ENCODE measurements at places on chromosomes 3 and 15.

- no peak for DNase-seq
These were observed 13.3 kb downstream of the NFKBIZ start for GRCh38 chr3:101862416-101863165.

DNA sequence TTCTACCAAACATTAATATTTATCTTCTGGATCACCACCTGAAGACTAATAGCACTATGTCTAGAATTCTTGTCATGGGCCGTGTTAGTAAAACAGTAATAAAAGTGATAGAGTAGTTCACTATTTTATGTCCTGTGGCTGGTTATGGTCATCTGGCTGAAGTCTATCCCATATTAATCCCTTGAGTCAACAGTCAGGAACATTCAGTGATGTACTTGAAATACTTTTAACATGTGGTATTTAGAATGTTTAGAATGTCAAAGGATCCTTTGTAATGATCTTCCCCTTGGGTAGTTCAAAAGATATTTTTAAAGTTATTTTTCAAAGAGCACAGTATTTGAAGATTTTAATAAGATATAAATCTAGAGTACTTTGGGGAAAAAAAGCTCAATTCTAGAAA lies 117.0 kb downstream of the MBNL1 start:
- DNase-seq = no peak

DNA sequence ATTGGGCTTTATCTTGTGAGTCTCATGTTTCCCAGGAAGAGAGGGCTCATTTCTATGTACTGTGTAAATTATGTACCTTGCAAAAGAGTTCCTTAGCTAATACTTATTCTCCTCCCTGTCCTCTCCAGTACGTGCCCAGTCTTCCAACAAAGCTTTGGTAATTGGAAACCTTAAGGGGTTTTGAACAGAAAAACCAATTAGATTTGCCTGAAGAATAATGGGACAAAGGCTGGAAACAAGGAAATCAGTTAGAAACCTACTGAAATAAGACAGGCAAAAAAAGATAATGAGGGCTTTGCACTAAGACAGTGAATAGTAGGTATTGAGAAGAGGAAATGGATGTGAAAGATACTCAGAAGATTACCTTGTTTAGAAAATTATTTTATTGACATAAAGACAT lies 82.5 kb downstream of the SPRED1 start:
- no peak for DNase-seq

DNA sequence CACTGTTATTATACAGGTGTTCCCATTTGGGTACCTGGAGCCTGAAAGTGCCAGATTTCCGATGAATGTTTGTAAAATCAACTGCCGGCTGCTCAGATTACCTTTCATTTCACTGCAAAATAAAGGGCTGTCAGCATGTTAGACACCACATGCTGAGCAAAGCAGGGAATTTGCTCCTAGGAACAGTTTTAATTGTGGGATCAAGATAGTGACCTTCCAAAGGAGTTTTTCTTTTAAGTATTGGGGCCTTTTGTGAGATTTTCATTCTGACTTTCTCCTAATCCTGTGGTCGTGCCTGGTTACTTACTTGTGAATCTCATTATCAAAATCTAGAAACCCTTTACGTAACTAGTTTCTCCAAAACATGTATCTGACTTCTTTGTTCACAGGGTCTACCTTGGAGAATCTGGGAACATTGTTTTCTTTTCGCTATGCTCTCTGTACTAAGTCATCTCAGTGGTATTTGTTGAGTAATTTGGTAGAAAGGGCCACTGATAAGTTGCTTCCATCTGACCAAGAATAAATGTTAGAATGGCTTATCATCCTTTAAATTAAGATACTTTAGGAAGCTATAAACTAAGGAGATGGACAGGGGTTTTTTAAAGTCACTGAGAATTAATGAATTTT lies 40.8 kb upstream of the LRTM1 start:
- no peak for DNase-seq

DNA sequence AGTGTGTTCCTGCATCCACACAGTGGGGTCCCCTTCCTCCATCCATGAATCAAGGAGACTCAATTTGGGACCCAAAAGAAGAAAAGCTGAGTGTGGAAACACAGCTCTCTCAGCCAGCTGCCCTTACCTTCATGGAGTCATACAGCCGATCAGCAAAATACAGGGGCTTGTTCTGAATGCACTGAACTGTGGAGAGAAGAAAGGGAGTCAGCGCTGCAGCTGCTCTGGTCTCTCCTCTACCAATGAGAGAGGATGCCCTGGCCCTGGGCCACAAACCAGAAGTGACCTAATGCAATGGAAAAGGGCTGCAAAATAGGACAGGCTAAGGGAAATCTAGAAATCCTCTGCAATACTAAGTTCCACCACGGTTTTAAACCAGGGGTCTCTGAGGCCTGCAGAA lies 46.7 kb downstream of the ANXA2 start:
- DNase-seq = no peak

DNA sequence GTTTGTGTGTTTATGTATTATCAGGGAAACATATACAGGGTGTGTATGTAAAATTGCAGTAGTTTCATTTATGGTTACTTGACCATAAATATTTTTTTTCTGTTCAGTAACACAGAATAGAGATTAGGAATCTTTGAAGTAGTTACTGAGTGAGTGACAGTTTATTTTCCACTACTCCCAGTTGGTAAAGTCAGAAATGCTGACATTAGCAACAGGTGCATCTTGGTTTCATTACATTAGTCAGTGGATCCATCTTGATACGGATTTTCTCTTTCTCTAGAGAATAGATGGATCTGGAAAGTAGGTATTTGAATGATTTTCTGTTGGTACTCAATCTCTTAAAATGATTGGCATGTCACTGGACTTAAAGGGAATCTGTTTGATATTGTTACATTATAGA lies 6.0 kb downstream of the UBE2E2 start:
- no peak for DNase-seq

Data from left forelimb (tissue), 1 donor.